A549 treated with Hydrocortisone at 1 μM for 4 hours (cell line): ENCODE measurements at places on chromosomes 16 and 17. TPM values are rescaled to one million over a fixed set of nuclear protein-coding genes. Genes with fewer than 3 reads are reported as not detected.

ERN2 gene
- not detected in 5 replicates for total RNA-seq

HOXB5 gene
- total RNA-seq: 1.5 to 2.3 TPM (median 1.9 TPM) in 5 replicates

UTS2R gene
- total RNA-seq: 0.08 TPM in 1 of 5 replicates, not detected in the others

DNAI2 gene
- 0.05 to 0.06 TPM in 2 of 5 replicates, not detected in the others for total RNA-seq

MED9 gene
- total RNA-seq: 18.7 to 19.5 TPM (median 19.0 TPM) in 5 replicates

ABCA6 gene
- total RNA-seq: 0.03 to 0.16 TPM in 2 of 5 replicates, not detected in the others

KRT17 gene
- 0.54 to 1.9 TPM (median 0.78 TPM) in 5 replicates for total RNA-seq

AGRP gene
- total RNA-seq: 0.20 TPM in 1 of 5 replicates, not detected in the others

NPIPA3 gene
- 1.0 to 1.9 TPM (median 1.3 TPM) in 5 replicates for total RNA-seq

TMED6 gene
- 0.18 TPM in 1 of 5 replicates, not detected in the others for total RNA-seq

MT4 gene
- not detected in 5 replicates for total RNA-seq

HYDIN gene
- 0.28 to 0.56 TPM (median 0.48 TPM) in 5 replicates for total RNA-seq

RBFOX1 gene
- total RNA-seq: not detected in 5 replicates

RNF112 gene
- total RNA-seq: 0.48 to 0.71 TPM (median 0.62 TPM) in 5 replicates

FADS6 gene
- total RNA-seq: 0.09 TPM in 1 of 5 replicates, not detected in the others

SLC5A2 gene
- total RNA-seq: 0.05 to 0.48 TPM (median 0.39 TPM) in 5 replicates

NAGS gene
- 0.82 to 1.5 TPM (median 1.2 TPM) in 5 replicates for total RNA-seq

SLC9A5 gene
- total RNA-seq: 1.2 to 1.9 TPM (median 1.5 TPM) in 5 replicates

WSCD1 gene
- total RNA-seq: 2.4 to 3.6 TPM (median 2.9 TPM) in 5 replicates

KRT12 gene
- total RNA-seq: not detected in 5 replicates

EFCAB13 gene
- total RNA-seq: 1.3 to 2.4 TPM (median 1.9 TPM) in 5 replicates

NOXO1 gene
- total RNA-seq: 0.17 to 0.29 TPM (median 0.20 TPM) in 5 replicates

CDK3 gene
- total RNA-seq: 2.8 to 5.7 TPM (median 4.7 TPM) in 5 replicates

CCR7 gene
- 0.73 to 1.5 TPM (median 0.97 TPM) in 5 replicates for total RNA-seq

PDILT gene
- not detected in 5 replicates for total RNA-seq

MYH11 gene
- 0.05 to 0.22 TPM (median 0.05 TPM) in 5 replicates for total RNA-seq

SOX15 gene
- total RNA-seq: 0.16 to 0.36 TPM (median 0.25 TPM) in 5 replicates

FBXW10 gene
- 0.92 to 1.3 TPM (median 1.3 TPM) in 5 replicates for total RNA-seq

CLEC3A gene
- total RNA-seq: not detected in 5 replicates

IL17C gene
- total RNA-seq: not detected in 5 replicates

HSD3B7 gene
- total RNA-seq: 13.6 to 15.9 TPM (median 13.9 TPM) in 5 replicates

RAI1 gene
- 35.9 to 48.3 TPM (median 38.7 TPM) in 5 replicates for total RNA-seq

NXN gene
- total RNA-seq: 23.0 to 27.3 TPM (median 24.8 TPM) in 5 replicates

TRPV3 gene
- 0.30 to 0.40 TPM (median 0.36 TPM) in 5 replicates for total RNA-seq

CD300LB gene
- 0.03 to 0.07 TPM (median 0.06 TPM) in 4 of 5 replicates, not detected in the other for total RNA-seq

CA7 gene
- 0.09 TPM in 1 of 5 replicates, not detected in the others for total RNA-seq

PLXDC1 gene
- 0.02 to 0.33 TPM (median 0.14 TPM) in 5 replicates for total RNA-seq

CALB2 gene
- 4.0 to 7.1 TPM (median 5.1 TPM) in 5 replicates for total RNA-seq

ODAD4 gene
- 1.1 to 1.7 TPM (median 1.6 TPM) in 5 replicates for total RNA-seq

SOST gene
- total RNA-seq: not detected in 5 replicates

TLCD2 gene
- 1.3 to 1.9 TPM (median 1.6 TPM) in 5 replicates for total RNA-seq

PRR15L gene
- total RNA-seq: 2.3 to 3.6 TPM (median 3.0 TPM) in 5 replicates

MFAP4 gene
- 0.10 to 0.14 TPM (median 0.10 TPM) in 3 of 5 replicates, not detected in the others for total RNA-seq

TMIGD1 gene
- not detected in 5 replicates for total RNA-seq

KRTAP9-3 gene
- total RNA-seq: not detected in 5 replicates

CLDN7 gene
- total RNA-seq: 2.2 to 3.7 TPM (median 2.6 TPM) in 5 replicates

SLFN13 gene
- 3.4 to 4.4 TPM (median 4.0 TPM) in 5 replicates for total RNA-seq

BAIAP3 gene
- total RNA-seq: 0.64 to 1.6 TPM (median 0.93 TPM) in 5 replicates

ACSM2A gene
- not detected in 5 replicates for total RNA-seq

C16orf78 gene
- not detected in 5 replicates for total RNA-seq

TPSD1 gene
- total RNA-seq: not detected in 5 replicates

GTF3C1 gene
- total RNA-seq: 64.4 to 83.6 TPM (median 67.4 TPM) in 5 replicates

ABCC11 gene
- 0.06 to 0.17 TPM (median 0.10 TPM) in 5 replicates for total RNA-seq

PLEKHH3 gene
- total RNA-seq: 11.6 to 16.4 TPM (median 16.0 TPM) in 5 replicates
